ENCODE measurements at places on chromosomes 16 and 17.
A peak's percentile ranks its signal among the peaks of the same experiment; 100 is the strongest.

DNA sequence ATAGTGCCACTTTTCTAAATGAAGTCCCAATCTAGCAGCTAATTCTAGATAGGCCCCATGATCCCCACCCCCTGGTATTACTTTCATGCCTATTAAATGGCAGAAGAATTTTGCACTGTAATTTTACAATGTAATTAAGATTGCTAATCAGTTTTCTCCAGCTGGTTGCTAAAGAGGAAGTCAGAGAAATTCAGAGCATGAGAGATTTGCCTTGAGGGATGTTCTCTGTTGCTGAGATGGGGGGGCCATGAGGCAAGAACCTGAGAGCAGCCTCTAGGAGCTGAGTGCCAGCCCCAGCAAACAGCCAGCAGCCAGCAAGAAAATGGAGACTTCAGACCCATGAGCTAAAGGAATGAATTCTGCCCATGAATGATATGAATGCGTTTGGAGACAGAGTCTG is 38.9 kb downstream of the SHCBP1 start:
- no peak for DNase-seq

DNA sequence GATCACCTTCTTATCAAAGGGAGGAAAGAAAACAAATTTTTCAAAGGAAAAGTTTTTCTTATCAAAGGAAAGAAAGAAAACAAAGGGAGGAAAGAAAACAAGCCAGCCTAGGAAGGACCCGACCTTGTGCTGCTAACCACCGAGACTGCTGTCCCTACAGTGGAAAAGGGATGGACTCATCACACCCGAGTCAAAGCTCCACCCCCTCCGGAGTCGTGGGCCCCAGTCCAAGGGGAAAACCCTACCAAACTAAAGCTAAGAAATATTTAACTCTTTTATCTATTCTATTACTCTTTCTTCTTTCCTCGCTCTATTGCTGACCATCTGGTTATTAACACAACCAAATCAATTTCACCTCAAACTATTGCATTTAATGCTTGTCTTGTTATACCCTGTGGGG is 6.1 kb upstream of the ENDOV start:
- DNase-seq = peak; percentile 44

- DNase-seq = no peak
Measured at GRCh38 chr16:90005956-90006663, 13.1 kb downstream of the DBNDD1 start.

GRCh38 chr17:38868817-38869525 is 887 bp upstream of the LASP1 start:
- peak; percentile 94 for DNase-seq

DNA sequence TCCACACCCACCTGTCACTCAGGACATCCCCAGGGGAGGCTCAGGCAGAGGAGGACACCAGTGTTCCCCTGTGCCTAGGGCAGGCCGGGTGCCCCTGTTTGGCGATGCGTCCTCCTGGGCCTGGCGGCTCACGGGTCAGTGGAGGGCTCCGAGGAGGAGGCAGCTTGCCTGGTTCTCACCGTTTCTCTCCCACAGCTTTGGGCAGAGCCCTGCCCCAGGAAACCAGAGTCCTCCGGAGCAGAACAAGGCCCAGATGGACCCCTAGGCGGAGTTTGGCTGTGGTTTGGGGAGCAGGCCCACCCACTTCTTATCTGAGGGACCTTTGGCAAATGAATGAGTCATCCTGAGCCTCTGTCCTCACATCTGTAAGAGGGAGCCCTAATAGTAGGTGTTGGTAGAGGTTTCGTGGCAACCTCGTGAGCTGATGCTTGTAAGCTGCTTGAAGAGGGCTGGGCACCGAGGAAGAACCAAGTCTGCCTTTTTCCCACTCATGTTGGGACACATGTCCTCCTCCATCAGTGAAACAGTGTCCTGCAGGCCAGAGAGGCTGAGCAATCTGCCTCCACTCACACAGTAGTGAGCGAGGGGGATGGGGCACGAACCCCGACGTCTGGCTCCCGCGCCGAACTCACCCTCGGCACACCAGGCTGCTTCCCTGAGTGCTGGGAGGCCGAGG is 247.0 kb upstream of the CIBAR2 start:
- DNase-seq = no peak

Measured in activated CD8-positive, alpha-beta T cell treated with anti-CD3 and anti-CD28 coated beads for 36 hours (primary cell).